ENCODE measurements at places on chromosomes 6 and 20.

GRCh38 chr6:122610690-122611455, 668 bp downstream of the PKIB start:
- peak; percentile 0 for DNase-seq

DNA sequence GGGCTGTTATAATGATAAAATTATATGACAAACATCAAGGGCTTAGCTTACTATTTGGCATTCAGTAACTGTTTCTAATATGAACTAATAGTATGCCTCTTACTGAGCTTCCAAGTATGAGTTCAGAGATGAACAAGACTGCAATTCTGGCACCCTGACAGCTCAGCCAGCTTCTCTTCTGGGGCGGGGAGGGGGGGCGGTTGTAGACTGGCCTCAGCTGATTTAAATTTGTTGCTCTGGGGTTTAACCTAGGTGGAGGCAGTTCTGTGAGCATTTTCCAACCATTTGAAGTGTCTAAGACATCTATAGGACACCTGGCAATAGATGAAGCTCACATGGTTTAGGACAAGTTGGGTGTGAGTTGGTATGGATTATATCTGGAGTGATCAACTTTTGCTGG, 401.9 kb downstream of the QKI start:
- DNase-seq: no peak

GRCh38 chr20:4435225-4435624, 286.5 kb upstream of the PRND start:
- DNase-seq: no peak

- no peak for DNase-seq
Measured at GRCh38 chr6:21176197-21176596, 417.4 kb upstream of the SOX4 start.
